ENCODE measurements at places on chromosomes 3 and 15.
A peak's percentile ranks its signal among the peaks of the same experiment; 100 is the strongest.

DNA sequence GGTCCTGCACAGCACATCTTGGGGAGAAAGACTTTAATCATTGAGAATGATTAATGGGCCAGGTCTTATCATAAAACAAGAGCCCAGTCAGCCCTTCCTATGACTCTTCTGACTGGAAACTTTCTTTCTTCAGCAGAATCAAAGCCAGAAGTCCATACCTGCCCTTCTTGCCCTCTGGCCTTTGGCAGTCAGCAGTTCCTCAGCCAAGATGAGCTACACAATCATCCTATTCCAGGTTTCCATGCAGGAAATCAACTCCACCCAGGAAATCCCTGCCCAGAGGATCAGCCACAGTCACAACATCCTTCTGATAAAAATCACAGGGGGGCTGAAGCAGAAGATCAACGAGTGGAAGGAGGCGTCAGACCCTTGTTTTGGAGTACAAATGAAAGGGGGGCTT, 26.9 kb downstream of the ZNF589 start:
- DNase-seq: no peak

- no peak for DNase-seq
These were observed 61.2 kb downstream of the PAK2 start for GRCh38 chr3:196800742-196801434.

DNA sequence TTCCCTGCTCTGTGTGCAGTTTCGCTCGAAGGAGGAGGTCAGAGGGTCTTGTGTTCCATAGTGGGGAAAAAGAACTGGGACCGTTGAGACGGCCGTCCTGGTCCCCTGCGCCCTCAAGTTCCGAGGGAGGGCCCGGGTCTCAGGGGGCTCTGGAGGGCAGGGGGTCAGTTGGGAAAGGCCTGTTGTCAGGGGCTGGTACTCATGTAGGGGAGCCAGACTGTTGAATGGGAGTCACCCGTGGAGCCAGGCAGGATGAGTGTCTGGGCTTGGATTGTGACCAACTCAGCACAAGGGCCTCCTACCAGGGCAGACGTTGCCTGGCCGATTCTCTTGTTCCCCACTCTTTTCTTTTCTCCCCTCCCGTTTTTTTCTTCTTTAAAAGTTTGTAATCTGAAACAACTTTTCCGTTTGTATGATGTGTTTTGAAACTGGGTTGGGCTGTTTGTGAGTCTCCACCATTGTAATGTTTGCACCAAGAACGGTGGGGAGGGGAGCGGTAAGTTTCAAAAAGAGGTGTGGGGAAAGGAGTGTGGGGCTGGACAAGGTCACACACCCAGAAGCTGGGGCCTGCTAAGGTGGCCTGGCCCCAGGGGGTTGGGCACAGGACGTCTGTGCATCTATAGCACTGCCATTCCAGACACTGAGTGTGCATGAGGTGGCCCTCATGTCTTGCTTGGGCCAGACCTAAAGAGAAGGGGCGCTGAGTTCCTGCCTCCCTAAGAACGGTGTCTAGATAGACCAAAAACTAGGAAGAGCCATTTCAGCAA, 1.1 kb downstream of the CMTM7 start:
- DNase-seq: no peak

GRCh38 chr3:15333956-15334263, 1.5 kb upstream of the SH3BP5 start:
- no peak for DNase-seq

DNA sequence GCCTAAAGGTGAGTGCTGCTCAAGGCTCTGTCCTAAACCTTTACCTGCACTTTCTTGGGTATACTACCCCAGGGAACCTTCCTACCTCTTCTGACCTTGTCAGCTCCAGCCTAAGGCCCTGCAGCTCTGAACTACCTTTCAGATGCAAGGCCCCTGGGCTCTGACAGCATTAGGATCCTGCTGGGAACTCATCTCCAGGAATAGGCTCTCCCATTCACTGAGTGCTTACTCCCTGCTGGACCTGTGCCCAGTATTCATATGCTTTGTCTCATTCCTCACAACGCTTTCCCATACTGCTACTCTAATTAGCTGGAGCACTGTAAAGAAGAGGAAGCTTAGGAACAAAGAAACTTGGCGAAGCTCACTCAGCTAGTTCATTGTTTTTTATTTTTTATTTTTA, 53.8 kb upstream of the RAB6B start:
- DNase-seq: no peak

GRCh38 chr3:15623535-15624440, 22.2 kb downstream of the BTD start:
- DNase-seq: no peak

- no peak for DNase-seq
These were observed at the start of gene GPR171 for GRCh38 chr3:151203051-151203420. Gene GPR171, minus strand, starts transcription at chr3:151203216. Its CDS starts 3,830 bp downstream, at chr3:151199386.

GRCh38 chr3:172391592-172392302, 56.5 kb downstream of the GHSR start:
- DNase-seq: no peak

DNA sequence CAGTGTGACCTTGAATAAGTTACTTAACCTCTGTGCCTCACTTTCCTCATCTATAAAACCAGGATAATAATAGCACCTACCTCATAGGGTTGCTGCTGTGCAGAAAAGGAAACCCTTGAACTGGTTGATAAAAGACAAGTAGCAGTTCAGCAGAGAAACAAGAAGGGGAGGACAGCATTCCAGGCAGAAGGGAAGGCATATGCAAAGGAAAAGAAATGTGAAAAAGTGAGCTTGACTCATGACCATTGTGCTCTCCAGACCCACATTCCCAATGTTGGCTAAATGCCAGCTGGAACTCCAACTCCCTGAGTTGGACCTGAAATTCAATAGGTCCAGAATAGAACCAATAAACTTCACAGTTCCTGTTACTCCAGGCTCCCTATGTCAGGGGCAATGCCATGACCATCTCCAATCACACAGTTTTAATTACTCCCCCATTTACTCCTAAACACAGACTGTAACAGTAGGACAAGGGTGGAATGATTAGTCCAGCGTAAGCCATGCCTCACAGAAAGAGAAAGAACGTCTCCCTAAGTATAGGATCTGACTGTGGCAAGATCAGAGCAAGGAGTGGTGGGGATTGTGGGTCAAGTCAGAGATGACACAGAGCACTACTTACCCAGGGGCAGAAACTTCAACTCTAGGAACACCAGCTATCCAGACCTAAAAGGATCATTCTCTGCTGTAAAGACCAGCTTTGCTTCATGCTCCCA, 26.9 kb downstream of the PRKAR2A start:
- no peak for DNase-seq

GRCh38 chr3:197222937-197223370, 75.5 kb downstream of the DLG1 start:
- no peak for DNase-seq

DNA sequence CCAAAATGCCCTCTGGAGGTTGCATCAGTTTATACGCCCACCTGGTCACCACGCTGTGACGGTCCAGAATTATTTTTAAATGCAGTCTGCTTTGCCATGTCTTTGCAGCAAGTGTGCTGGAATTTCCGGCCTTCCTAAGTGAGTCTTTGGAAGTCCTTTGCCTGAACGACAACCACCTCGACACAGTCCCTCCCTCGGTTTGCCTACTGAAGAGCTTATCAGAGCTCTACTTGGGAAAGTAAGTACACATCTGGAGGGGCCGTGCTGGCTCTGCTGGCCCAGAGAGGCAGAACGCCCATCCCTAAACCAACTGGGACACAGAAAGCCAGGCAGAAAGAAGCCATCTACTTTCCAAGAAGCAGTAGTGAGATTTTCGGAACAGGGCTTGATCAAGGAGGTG, 101.8 kb downstream of the LRRK1 start:
- no peak for DNase-seq

DNA sequence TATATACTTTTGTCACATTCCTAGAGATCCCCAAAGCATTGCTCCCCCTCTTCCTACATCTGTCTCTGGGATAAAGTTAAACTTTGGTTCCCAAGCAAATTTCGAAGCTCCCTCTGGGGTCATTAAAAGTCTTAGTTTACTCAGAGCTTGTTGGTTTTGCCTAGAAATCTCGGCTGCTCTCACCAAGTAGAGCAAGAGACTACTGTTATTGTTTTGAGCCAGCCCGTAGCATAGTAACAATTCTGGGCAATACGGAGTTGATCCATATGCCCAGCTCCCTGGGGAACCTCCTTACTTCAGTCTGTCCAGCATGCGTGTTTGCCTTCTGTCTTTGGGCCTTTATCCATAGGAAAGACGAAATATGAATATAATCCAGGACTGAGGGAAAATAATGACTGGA, 10.0 kb upstream of the P3H2 start:
- DNase-seq: no peak

GRCh38 chr3:161851941-161852566, 355.4 kb downstream of the OTOL1 start:
- DNase-seq: peak; percentile 37

DNA sequence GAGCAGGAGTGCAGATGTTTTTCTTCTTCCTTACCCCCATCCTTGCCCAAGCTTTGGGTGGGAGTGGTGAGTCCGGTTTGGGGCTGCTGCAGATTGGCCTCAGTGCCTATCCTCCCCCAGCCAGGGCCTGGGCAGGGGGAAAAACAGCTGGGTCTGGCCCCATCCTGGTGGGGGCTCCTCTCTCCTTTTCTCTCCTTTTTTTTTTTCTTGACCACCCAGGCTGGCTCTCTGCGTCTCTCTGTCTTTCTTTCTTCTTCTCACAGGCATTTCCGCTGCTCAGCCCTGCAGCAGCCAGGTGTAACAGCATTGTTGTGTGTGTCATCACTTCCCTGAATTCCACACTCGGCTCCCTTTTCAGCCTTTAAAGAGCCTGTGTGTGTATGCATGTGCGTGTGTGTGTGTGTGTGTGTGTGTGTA, 2.0 kb downstream of the FOXL2NB start:
- DNase-seq: no peak

GRCh38 chr3:156460206-156460611, 94.7 kb downstream of the SSR3 start:
- no peak for DNase-seq
